ENCODE measurements at places on chromosomes 6 and 20. TPM values are rescaled to one million over a fixed set of nuclear protein-coding genes. Genes with fewer than 3 reads are reported as not detected.

Gene NOTCH4
- not detected for total RNA-seq

Gene EEF1E1
- total RNA-seq, result 65.2 TPM

Gene ZSCAN23
- 1.7 TPM for total RNA-seq

Gene MEP1A
- total RNA-seq, result not detected

Gene L3MBTL3
- 5.0 TPM for total RNA-seq

Gene RAD21L1
- total RNA-seq, result not detected

Gene RGS17
- not detected for total RNA-seq

Gene C6orf89
- total RNA-seq, result 24.5 TPM

Gene C20orf202
- total RNA-seq, result not detected

Gene MOXD1
- total RNA-seq, result not detected

Gene PAK5
- not detected for total RNA-seq

Gene HINT3
- 10.6 TPM for total RNA-seq

Gene IL17F
- total RNA-seq, result 3.3 TPM

Gene SCRT2
- not detected for total RNA-seq

Gene TDRD6
- not detected for total RNA-seq

Gene TRDN
- total RNA-seq, result not detected

Gene ARMC2
- 3.6 TPM for total RNA-seq

Gene CYP39A1
- total RNA-seq, result not detected

Gene PBOV1
- not detected for total RNA-seq

Gene SS18L1
- total RNA-seq, result 18.0 TPM

Gene GSTA3
- not detected for total RNA-seq

Gene STK4
- 116 TPM for total RNA-seq

Gene DEFB132
- not detected for total RNA-seq

Gene SIRPB1
- total RNA-seq, result 2.0 TPM

Gene SLC22A23
- total RNA-seq, result 1.4 TPM

Gene MEI4
- total RNA-seq, result not detected

Gene POU5F1
- not detected for total RNA-seq

Gene IMPG1
- not detected for total RNA-seq

Gene SLC35D3
- not detected for total RNA-seq

Gene GSTA2
- not detected for total RNA-seq

Gene RPP21
- 44.8 TPM for total RNA-seq

Gene TSBP1
- not detected for total RNA-seq

Gene ITPA
- total RNA-seq, result 38.2 TPM

Gene MUCL3
- not detected for total RNA-seq

Data from activated naive CD4-positive, alpha-beta T cell treated with anti-CD3 and anti-CD28 coated beads for 36 hours (primary cell).